ENCODE measurements at places on chromosomes 12 and 14.

DNA sequence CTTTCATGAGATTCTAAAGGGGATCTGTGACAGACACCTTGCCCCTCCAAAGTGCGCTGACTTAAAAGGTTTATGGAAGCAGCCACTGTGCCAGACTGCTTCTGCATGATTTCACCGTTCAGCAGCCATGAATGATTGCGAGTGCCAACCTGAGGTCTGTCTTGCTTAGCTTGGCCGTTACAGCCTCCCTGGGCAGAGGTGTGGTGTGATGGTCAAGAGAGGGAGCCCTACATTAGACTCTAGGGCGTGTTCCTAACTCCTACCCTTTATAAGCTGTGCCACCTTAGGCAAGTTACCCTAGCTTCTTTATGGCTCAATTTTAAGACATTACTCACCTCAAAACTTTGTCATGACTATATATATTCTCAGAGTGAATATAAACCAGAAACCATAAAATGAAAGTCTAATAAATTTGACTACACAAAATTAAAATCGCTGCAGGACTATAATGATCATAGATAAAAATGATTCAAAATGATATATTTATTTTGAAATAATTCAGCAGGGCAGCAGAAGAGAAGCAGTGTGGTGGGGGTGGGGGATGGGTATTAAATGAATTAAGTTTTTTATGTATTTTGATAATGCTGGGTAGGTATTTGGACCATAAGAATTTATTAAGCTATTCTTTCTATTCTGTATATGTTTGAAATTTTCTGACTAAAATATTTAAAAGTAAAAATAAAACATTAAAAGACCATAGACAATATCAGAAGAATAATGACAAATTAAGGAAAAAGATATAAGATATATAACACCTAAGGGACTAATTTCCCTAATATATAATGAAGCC lies 47.7 kb upstream of the MBIP start:
- no peak for DNase-seq

DNA sequence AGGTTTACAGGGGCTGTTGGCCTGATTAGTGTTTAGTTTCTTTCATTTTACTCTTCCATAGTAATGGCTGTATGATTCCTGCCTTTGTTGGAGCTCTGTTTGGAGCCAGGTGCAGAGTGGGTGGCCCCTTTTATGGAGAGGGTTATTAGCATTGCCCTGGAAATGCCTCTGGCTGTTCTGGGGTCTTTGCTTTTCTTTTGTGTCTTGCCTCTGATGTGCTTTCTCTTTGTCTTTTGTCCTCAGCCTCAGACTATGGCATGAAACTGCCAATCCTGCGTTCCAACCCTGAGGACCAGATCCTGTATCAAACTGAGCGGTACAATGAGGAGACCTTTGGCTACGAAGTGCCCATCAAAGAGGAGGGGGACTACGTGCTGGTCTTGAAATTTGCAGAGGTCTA lies 6.9 kb downstream of the MLEC start:
- DNase-seq: no peak

GRCh38 chr12:46546634-46547273 lies 174.2 kb upstream of the SLC38A2 start:
- DNase-seq: no peak

DNA sequence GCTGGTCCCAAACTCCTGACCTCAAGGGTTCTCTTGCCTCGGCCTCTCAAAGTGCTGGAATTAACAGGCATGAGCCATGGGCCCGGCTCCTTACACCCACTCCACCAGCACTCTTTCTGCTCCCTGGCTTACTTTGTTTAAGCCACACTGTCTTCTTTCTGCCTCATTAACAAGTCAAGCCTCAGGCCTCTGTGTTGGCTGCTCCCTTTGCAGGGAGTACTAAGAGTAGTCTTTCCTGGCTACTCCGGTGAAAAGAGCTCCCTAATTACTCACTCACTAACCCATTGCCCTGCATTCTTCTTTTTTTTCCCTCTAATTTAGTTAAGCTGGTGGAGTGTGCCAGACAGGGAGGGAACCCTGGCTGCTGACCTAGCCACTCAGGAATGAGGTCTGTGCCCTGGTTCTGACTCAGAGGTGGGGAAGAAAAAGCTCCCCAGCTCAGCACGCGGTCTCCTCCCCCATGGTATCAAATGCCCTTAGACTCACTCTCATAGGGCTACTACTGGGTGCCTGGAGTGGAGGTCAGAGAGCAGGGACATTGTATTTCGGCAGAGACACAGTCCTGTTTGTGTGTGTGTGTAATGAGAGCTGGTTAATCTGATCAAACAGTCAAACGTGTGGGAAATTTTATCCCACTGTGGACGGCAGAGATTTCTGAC lies 19.8 kb downstream of the GALNT6 start:
- DNase-seq: peak; percentile 72

GRCh38 chr12:3236345-3237187 lies 159.4 kb downstream of the TSPAN9 start:
- DNase-seq: no peak

DNA sequence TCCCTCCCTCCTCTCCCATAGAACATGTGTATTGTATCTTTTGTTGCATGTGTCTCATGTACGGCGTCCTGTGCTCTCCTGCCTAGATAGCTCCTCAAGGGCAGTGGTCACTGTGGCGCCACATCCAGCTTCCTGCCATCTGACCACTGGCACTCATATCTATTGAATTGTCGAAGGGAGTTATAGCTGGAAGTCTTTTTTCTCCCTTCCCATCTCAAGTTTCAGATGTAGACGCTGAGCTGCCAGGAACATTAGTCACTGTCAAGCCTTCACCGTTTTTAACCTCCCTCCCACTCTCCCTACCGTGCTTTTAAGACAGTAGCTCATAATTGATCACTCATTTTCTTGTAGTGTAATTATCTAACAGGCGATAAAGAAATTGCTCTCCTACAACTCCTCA lies 33.0 kb downstream of the MTHFD1 start:
- DNase-seq: no peak

GRCh38 chr14:61575126-61575525 lies 120.2 kb upstream of the HIF1A start:
- no peak for DNase-seq

DNA sequence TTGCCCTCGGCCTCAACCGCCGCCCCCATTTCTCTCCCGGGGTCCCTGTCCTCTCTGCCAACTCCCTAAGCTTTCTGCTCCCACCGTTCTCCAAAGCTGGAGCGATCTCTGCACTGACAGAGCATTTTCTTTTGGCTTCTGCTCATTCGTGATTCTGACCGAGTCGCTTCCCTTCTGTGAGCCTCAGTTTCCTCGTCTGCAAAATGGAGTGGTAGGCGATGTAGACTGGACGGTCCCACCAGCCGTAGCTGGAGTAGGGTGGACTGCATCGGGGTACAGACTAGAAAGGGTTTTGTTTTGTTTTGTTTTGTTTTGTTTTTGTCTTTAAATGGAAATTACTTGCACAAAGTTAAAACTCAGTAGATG lies 2.4 kb downstream of the VSX2 start:
- no peak for DNase-seq

- DNase-seq: no peak
Observed at GRCh38 chr14:72745546-72745945, 148.4 kb downstream of the DPF3 start.

DNA sequence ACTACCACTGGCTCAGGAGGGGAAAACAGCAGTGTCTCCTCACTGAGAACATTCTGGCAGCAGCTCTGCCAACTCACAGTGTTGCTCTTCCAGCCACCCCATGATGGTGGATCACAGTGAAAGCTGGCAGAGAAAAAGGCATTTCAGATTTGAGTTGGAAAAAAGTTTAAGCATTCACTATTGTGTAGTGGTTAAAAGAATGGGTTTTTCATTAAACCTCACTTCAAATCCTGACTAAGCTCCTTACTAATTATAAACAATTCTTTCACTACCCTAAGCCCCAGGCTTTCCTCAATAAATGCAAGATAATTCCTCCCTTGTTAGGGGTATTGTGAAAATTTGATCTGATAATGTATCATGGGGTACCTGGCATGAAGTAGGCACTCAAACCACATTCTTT lies 518.1 kb downstream of the SNAPC1 start:
- DNase-seq: no peak

GRCh38 chr12:1564067-1564466 lies 30.3 kb downstream of the FBXL14 start:
- no peak for DNase-seq

DNA sequence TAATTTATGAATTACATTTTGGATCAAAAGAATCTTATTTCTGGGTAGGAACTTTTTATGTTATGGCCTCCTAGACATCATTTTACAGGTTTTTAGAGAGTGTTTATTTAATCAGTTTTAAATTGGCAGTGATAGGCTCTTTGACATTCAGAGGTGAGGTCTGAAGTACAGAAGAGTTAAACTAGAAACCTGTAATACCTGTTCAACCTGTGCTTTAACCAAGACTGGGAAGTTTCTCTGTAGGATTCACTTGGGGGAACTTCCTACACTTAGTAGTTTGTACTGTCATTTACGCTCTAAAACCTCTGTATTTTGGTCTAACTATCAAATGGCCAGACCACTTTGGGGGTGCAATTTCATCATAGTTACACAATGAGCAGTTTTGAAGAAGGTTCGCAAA lies 35.9 kb downstream of the PLEKHA5 start:
- no peak for DNase-seq

GRCh38 chr14:54310151-54310850 lies 86.5 kb upstream of the CDKN3 start:
- no peak for DNase-seq

DNA sequence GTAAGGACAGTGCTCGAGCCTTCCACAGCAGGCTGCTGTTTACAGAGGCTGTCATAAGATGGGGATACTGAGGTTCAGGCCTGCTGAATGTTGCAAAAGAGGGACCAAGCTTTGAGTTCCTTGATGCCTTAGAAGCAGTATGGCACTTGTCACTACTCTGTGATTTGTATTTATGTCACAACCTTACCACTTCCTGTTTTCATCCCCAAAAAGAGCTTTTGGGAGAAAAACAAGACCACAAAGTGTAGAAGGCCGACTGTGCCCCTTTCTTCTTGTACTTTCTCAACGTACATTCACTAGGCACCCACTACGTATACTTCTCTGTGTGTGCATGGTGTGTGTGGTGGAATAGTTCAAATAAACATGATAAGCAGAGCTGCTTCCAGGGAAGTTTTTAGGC lies 90.1 kb downstream of the DRAM1 start:
- no peak for DNase-seq

- DNase-seq: peak; percentile 82
Observed at GRCh38 chr12:101642115-101643067, 47.6 kb downstream of the MYBPC1 start.

DNA sequence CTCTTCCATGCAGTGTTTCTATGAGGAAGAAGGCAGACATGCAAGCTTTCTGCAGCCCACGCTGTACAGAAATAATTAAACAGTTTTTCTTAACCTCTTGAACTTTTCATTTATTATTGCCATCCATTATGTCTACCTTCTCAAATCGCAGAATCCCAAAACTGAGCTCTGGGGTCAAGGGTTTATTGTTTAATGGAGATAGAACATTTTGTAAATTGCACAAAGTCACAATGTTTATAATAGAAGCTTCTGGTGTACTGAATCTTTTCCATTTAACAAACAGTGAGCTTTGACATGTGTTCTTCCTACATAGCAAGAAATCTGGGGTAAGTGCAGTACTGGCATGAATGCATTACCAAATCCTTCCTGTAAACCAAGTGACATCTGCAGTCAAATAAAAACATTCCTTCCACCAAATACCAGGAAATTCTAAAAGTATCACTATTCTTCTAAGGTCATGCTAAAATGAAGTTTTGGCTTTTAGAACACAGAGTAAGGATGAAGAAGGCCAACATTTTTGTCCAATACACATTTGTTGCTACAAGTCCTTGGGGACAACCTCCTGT lies 385.3 kb upstream of the DDHD1 start:
- DNase-seq: no peak

GRCh38 chr12:55842681-55843429 lies at the start of gene MMP19:
Gene MMP19 (minus strand): TSS chr12:55842936. CDS start chr12:55842830, 106 bp downstream.
- DNase-seq: peak; percentile 40

GRCh38 chr14:39267608-39268005 lies 33.9 kb downstream of the MIA2 start:
- DNase-seq: no peak

DNA sequence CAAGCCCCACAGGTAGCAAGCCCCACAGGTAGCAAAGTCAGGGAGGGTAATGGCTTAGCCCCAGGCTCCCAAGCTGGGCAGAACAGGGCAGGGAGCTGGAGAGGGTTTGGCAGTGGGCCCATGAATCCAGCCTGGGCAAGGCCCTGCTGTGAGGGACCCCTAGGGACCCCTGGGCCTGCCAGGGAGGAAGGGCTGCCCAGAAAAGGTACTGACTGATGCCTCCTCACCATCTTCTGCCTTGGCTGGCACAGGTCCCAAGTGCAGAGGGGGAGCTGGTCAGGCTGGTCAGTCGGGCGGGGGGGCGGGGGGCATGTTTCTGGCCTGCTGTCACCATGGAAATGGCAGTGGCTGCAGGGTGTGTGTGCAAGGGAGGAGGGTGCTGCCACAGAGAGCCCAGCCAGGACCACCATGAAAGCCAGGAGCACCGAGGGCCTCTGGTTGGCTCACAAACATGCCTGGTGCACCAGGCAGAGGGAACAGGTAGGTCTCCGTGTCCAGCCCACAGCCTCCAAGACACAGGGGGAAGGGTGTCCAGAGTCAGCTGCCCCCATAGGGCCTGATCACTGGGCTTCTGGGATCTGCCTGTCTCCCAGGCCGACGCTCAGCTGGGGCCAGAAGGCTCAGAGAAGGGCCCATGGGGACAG lies 1.5 kb upstream of the CRIP2 start:
- no peak for DNase-seq

DNA sequence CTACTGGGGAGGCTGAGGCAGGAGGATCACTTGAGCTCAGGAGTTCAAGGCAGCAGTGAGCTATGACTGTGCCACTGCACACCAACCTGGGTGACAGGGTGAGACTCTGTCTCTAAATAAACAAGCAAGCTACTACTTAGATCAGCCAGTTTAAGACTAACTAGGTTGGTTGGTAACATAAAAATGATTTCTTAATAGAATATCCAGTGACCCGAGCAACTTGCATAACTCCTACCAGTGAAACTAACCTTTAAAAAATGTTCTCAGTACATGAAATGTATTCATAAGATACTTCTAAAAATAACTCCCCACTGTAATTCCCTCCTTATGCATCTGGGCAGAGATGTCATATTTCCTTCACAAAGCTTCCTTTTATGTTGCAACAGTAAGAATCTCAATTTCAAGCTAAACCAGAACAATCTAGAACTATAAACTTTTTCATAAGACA lies 15.9 kb downstream of the TAOK3 start:
- no peak for DNase-seq

GRCh38 chr14:58171090-58171489 lies 19.1 kb upstream of the ARMH4 start:
- peak; percentile 88 for DNase-seq

DNA sequence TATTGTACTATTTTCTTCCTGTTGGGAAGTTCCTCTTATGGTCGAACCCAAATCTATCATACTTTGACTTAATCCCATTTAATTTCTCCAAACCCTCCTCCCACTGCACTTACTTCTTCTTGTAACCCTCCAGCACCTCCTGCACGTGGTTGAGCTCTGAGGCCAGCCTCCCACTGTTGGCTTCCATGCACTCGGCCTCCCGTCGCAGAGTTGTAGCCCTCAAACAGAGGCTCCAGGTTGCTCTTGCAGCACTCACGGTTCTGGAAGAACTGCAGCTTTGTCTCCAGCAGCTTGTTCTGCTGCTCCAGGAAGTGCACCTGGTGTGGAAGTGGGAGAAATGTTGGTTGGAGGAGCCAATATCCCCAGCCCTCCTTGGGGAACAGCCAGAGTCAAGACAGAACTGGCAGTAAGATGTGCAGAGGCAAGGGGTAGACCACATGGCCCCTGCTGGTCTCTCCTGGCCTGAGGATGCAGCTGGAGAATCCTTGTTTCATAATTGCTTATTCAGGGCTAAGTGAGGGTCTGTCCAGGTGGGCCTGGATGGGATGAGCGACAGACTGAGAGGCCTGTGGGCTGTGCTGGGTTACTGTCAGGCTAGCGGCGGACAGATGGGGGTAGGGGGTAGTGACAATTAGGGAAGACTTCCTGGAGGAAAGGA lies 18.4 kb upstream of the KRT86 start:
- no peak for DNase-seq

Measured in upper lobe of left lung (tissue), 6 donors.